ENCODE measurements at places on chromosomes 1 and 21. TPM values are rescaled to one million over a fixed set of nuclear protein-coding genes. Genes with fewer than 3 reads are reported as not detected.
A peak's percentile ranks its signal among the peaks of the same experiment; 100 is the strongest.

DNA sequence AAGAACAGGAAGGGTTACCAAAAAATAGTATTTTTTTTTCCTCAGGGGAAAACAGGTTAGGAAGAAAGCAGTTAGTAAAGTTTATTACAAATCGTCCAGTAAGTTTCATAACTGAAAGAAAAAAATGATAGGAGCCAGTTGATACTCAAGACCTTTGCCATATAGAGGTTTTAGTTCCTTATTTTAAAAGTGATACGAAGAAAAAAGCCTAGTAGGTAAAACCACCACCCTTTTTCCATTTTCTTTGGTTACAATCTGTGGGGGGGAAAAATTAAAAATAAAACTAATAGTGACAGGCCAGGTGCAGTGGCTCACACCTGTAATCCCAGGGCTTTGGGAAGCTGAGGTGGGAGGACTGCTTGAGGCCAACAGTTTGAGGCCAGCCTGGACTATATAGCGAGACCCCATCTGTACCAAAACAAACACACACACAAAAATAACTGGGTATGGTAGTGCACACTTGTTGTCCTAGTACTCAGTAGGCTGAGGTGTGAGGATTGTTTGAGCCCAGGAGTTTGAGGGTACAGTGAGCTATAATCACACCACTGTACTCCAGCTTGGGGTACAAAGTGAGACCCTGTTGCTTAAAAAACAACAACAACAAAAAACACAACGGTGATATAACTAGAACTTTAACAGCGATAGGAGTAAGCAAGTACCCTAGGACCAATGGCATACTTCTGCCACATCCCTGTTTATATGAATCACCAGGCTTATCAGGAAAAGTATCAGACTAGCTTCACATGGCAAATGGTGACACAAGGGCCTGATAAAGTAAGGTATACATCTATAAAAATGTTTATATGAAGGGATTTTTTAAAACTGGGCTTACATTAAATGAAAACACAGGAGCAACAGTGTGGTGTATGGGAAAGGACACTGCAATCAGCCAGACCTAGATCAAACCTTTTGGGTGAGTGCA is 5.4 kb downstream of the TMEM59 start:
- no peak for DNase-seq

DNA sequence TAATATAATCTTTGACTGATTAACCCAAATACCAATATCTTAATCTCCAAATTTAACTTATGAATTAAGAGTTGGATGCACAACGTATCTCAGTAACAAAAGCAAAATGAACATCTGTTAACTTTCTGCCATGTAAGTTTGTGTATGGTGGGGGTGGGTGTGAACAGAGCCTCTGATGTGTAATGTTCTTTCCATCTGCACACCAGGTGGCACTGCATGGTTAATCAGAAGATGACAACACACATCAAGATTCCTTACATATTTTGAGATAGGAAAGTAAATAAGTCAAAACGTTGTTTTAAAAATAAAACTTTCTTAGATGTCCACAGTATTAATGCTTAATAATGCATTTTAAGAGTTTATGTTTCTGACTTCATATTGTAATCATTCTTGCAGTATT is 251.9 kb downstream of the DPYD start:
- DNase-seq: peak; percentile 39

DNA sequence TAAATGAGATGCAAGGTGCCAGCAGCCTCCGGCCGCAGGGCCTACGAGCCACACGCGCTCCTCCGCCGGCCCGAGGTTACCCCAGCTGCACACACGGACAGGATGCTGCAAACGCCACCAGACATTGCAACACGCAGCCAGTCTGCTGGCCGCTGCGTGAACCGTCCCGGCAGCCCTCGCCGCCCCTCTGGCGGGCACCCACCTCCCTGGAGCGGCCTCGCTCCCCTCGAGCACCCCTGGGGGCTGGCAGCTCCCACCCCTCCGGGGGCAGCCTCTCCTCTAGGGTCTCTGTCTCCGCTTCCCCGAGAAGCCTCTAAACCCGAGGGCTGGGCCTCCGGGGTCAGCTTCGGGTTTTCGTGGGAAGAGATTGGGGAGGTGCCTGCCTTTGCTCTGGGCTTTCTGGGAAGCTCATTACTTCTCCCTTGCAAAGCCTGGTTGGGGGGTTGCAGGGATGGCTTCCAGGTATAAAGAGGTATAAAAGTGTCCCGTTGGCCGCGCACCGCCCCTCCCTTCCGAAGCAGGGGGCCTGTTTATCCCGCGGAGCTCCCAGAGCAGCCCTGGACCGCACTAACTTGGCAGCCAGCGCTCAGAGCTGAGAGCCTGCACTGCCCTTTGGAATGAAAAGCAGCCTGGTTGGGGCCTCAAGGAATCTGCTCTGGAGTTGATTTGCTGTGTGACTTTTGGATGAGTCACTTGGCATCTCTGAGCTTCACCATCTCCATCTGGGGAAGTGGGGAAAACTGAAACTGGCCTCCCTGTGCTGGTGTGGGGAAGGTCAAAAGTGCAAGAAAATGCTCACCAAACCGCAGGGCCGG is 21.8 kb downstream of the DHRS3 start:
- peak; percentile 68 for DNase-seq

DNA sequence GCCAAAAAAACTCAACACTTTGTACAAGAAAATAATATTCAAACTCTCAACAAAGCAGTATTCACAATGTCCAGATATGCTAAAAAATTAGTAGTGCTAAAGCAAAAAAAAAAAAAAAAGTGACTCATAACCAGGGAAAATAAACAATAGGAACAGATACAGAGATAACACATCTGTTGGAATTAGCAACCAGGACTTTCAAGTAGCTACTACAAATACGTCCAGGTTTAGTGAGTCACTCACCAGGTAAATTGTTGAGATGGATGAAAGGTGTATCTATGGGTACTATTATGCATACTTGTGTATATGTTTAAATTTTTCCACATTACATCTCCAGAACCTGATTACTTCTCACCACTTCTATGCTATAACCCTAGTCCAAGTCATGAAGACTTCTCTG is 144.8 kb upstream of the SLC35F3 start:
- peak; percentile 7 for DNase-seq

DNA sequence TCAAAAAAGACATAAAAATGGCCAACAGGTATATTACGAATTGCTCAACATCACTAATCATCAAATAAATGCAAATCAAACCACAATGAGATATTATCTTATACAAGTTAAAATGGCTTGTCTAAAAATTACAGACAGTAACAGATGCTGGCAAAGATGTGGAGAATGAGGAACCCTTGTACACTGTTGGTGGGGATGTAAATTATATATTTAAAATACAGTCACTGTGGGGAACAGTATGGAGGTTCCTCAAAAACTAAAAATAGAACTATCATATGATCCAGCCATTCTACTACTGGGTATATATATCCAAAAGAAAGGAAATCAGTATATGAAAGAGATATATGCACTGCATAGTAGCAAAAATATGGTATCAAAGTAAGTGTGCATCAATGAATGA is 1037.2 kb upstream of the B3GALT2 start:
- no peak for DNase-seq

Gene IVL
- 0.26 TPM for total RNA-seq

Gene KLF17
- 0.74 TPM for total RNA-seq

Gene ROR1
- total RNA-seq: 2.9 TPM

Gene ZCCHC17
- 25.6 TPM for total RNA-seq

Data from HT1080 (cell line).